Right ventricle myocardium inferior (tissue), 1 donor: ENCODE measurements at places on chromosomes 3 and 15. TPM values are rescaled to one million over a fixed set of nuclear protein-coding genes. Genes with fewer than 3 reads are reported as not detected.

Gene TMEM39A
- 17.0 TPM for total RNA-seq

Gene ZNF774
- total RNA-seq: 4.6 TPM

Gene DNAJA4
- 125 TPM for total RNA-seq

Gene CCR3
- total RNA-seq: not detected

Gene GOLGA8K
- not detected for total RNA-seq

Gene PP2D1
- total RNA-seq: not detected

Gene GOLGA8Q
- total RNA-seq: 0.65 TPM

Gene SETD5
- 51.6 TPM for total RNA-seq

Gene CPNE9
- not detected for total RNA-seq

Gene KNL1
- total RNA-seq: 0.54 TPM

Gene DAZL
- total RNA-seq: not detected

Gene BRPF1
- total RNA-seq: 10.9 TPM
